ENCODE measurements at places on chromosomes 5 and 9.
A peak's percentile ranks its signal among the peaks of the same experiment; 100 is the strongest.

DNA sequence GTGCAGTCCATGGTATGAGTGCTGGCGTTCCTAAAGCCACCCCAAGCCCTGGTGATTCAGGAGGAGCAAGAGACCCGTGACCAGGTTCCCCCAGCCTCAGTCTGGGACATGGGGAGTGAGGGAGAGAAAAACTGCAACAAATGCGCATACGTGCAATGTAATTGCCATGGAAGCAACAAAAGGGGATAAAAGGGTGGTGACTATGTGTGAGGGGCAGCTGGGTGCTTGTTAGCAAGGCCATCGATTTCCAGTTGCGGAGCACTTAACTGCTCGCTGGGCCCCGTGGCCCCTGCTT, 709 bp upstream of the SH3PXD2B start:
- DNase-seq = no peak

- no peak for DNase-seq
Measured at GRCh38 chr5:168317521-168318147, 26.2 kb downstream of the WWC1 start.

- DNase-seq = no peak
Measured at GRCh38 chr5:139147483-139148087, 50.6 kb downstream of the SIL1 start.

DNA sequence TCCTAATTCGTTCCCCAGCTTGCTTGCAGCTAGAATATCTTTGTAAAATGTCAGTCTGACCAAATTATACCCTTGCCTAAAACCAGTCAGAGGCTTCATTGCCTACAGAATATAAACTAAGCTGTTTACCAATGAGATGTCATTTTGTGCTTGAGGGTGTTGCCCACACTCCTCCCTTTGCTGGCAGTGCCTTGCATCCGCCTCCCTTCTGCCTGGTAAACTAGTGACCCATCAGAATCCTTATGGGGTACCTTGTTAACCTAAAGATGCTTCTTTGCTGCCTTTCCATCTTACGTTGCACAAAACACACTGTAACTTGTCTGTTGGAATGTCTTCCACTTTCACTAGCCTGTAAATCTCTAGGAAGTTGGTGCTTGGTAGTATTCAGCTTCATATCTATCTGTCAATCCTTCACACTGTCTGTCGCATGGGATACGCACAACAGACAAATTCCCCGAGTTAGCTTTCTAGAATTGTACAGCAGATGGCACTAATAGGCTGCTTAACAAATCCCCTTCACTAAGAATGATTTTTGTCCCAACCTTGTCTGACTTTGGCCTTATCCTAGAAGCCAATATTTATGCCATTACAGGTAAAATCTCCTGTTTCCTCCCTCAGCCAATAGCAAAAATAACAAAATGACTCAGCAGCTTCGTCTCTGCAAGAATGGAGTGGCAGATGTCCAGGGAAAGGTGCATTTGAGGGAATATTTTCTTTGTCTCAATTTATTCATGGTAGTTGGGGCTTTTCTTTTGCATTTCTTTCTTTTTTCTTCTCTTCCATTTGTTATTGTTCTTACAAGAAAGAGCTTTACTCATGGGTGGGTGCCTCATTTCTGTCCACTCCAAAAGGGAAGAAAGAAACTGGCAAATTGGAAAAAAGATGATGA, 3.0 kb downstream of the NUDT2 start:
- no peak for DNase-seq

- DNase-seq = no peak
Measured at GRCh38 chr5:151081431-151082281, 822 bp upstream of the TNIP1 start.

DNA sequence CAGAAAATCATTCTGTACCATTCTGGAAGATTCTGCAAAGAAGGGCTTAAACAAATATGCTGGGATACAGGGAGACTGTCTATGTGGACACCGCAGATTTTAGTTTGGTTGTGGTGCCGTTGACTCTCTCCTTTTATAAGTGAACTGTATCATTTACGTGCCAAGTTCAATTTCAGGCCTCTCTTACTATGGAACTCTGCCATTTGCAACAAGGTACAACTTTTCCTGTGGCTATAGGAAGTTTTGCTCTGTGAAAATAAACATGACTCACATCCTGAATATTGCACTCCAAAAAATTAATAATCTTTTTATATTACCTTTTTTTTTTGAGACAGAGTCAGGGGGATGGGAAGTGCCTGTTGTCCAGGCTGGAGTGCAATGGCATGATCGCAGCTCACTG, 29.7 kb upstream of the CSNK1G3 start:
- no peak for DNase-seq

GRCh38 chr9:135326141-135326540, 153.4 kb upstream of the PPP1R26 start:
- no peak for DNase-seq

GRCh38 chr9:97717866-97718265, 20.7 kb upstream of the XPA start:
- DNase-seq = no peak

DNA sequence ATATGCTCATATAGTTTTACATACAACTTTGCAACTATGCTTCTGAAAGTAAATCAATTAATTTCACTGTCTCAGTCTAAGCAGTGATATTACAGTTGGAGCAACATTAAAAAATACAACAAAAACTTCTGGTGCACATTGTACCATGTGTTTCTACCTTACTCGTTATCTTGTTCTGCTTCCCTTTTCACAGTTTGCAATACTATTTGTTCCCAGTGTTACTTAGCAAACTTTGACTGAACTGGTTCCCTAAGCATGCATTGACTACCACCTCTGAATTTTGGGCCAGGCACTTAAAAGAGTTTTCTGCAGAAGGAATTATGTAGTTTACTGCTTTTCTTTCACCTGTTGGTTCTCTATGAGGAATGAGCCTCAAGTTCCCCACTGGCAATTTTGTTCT, 152.7 kb downstream of the SEC61B start:
- DNase-seq = no peak

GRCh38 chr5:177972613-177973012, 23.4 kb downstream of the PROP1 start:
- DNase-seq = no peak

DNA sequence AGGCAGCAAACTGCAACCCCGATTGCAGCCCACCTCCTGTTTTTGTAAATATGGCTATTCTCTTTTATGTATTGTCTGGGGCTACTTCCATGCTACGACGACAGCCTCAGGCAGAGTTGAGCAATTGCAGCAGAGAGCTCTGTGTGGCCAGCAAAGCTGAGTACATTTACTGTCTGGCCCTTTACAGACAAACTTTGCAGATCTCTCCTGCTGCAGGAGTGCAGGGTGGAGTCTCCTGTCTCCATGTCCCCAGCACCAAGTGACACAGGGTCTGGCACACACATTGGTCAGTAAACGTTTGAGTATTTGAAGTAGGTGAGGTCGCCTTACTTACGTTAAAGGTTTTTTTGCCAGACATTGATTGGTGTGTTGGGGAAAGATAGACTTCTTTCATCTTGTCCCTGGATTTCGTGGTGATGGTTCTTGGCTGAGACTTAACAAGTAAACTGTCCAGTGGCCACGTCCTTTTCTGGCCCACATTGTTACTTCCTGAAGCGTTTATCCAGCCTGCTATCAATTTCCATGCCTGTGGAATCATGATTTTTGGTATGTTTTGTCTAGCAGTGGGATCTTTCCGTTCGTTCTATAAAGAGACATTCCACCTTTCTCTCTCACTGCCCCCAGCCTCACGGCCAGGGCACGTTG, 27.2 kb downstream of the PRRC2B start:
- DNase-seq = no peak

DNA sequence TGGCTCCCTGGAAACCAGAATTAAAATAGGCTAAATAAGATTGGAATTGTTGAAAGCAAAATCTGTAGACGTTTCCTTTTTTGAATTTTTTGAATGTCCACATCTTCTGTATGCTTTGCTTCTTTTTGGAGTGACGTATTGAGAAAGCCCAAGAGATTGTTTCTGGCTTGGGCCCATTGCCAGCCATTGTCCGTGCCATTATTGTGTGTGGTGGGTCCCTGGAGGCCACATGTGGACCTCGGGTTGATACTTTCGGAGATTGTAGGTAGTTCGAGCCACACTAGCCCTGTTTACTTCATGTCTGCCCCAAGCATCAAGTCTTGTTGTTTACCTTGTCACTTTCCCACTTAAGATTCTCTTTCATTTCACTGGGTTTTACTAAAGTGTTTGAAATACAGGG, 106.0 kb downstream of the PALM2AKAP2 start:
- no peak for DNase-seq

- DNase-seq = no peak
Measured at GRCh38 chr9:110626101-110626829, 42.3 kb upstream of the MUSK start.

GRCh38 chr9:115378241-115378640, 260.3 kb upstream of the TNC start:
- DNase-seq = no peak

- no peak for DNase-seq
Measured at GRCh38 chr9:31321256-31321655, 1063.2 kb upstream of the ACO1 start.

GRCh38 chr5:54867310-54867944, 118.0 kb downstream of the ESM1 start:
- DNase-seq = no peak

GRCh38 chr5:172533399-172534228, 79.3 kb upstream of the SH3PXD2B start:
- peak; percentile 81 for DNase-seq

DNA sequence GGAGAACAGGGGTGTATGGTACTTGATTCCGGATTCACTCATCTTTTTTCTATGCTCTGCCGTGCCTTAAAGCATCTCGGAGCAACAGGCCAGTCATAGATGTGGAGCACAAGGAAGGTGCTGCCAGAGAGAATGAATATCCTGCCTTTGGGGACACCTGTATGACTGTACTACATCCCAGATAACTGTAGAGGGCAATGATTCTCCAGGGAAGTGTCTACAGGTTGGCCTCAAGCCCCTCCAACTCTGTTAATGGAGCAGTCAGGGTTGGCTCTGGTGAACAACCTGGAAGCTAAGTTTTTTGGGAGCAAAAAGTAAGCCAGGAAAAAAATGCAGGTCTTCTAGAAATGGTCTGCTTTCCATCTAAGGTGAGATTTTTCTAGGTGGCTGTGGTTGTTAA, 71.0 kb downstream of the NREP start:
- no peak for DNase-seq

DNA sequence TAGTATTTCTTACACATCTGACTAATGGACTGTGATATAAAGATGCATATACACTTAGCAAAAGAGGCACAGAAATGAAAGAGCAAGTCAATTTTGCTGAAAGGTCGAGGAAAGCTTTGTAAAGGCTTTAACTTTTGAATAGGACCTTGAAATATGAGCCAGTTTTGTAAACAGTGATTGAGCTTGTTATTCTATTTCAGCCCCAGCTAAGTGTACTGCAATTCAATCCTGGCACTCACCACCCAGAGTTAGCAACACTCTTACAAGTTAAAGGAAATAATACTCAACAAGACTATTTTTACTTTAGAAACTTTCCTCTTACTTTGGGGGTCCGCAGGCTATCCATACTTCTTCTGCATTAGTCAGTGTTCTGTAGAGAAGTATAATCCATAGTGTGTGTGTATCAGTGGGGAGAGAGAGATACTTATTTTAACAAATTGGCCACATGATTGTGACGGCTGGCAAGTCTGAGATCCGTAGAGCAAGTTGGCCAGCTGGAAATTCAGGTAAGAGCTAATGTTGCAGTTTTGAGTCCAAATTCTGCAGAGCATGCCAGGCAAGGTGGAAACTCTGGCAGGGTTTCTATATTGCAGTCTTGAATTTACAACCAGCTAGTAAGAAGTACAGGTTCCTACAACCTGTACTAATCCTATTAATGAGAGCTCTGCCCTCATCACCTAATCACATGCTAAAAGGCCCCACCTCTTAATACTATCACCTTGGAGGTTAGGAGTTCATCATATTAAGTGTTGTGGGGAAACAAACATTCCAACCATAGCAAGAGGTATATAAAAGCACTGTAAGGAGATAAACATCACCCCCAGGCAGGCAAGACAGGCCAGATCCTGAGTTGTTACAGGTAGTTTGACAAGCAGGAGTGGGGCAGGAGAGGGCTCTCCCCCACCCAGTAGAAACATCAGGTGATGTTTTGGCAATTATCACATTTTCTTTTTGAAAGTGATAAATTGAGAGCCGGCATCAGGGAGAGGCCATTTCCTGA, 33.6 kb downstream of the IL7R start:
- no peak for DNase-seq

GRCh38 chr5:124735169-124735858, 11.1 kb downstream of the ZNF608 start:
- DNase-seq = no peak

GRCh38 chr5:121726991-121727390, 124.7 kb upstream of the FTMT start:
- no peak for DNase-seq

GRCh38 chr5:81748556-81748955, 2.3 kb downstream of the SSBP2 start:
- DNase-seq = no peak

GRCh38 chr5:120761986-120762385, 297.9 kb downstream of the PRR16 start:
- DNase-seq = no peak

- DNase-seq = no peak
Measured at GRCh38 chr9:129182122-129182521, 4.1 kb upstream of the IER5L start.

GRCh38 chr5:172683645-172684471, 42.8 kb downstream of the NEURL1B start:
- DNase-seq = no peak

DNA sequence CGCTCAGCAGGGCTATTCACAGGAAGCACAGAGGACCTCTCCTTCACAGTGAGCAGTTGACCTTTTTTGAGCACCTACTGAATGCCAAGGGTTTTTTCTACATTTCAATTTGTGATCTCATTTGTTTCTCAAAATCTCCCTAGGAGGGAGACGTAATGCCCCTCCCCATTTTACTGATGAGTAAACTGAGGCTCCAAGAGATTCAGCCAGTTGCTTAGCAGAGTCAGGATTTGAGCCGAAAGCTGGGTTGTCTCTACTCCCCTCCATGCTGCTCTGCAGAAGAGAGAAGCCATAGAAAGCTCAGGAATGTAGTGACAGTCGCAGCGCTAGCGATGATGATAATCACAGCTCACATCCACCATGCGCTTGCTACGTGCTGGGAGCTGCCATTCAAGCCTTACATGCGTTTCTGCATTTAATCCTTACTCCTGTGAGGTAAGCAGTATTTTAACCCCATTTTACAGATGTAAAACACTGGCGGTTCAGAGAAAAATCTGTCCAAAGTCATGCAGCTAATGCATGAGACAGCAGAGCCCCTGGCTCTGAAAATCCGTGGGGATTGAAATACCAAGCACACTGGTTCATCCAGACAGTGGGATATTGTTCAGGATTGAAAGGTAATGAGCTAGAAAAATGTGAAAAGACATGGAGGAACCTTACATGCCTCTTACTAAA, 33.8 kb downstream of the ERGIC1 start:
- DNase-seq = no peak

DNA sequence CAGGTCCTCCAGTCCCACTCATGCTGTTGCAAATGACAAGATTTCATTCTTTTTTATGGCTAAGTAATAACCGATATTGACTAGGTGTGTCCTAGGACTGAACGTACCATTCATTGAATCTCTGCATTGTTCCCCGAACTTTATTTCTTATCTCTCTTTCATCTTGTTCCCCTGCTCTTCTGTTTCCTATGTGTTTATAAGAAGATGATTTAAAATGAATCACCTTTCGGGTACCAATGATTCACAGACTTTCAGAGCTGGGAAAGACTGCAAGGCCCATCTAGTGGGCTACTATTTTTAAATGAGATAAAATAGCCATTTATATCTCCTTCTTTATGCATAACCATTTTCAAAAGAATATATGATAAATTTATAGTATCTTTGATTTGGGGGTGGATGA, 133.0 kb downstream of the CDH18 start:
- DNase-seq = no peak
